Natural killer cell treated with Interleukin-12 subunit alpha and Interleukin-12 subunit beta and Interleukin-15 and Interleukin-18, amount 100 ng/mL, for 72 hours (primary cell): ENCODE measurements at places on chromosomes 11 and 22. TPM values are rescaled to one million over a fixed set of nuclear protein-coding genes. Genes with fewer than 3 reads are reported as not detected.

Gene MMP12
- total RNA-seq = not detected

Gene PDE2A
- total RNA-seq = 7.7 TPM

Gene ASCC2
- total RNA-seq = 102 TPM

Gene TESMIN
- 4.9 TPM for total RNA-seq

Gene ART1
- total RNA-seq = not detected

Gene RAG1
- total RNA-seq = 0.25 TPM

Gene IL18BP
- 20.6 TPM for total RNA-seq

Gene THY1
- total RNA-seq = not detected

Gene POU2AF3
- total RNA-seq = not detected

Gene BLID
- not detected for total RNA-seq

Gene NAV2
- total RNA-seq = 0.31 TPM

Gene ANO5
- not detected for total RNA-seq

Gene GAL
- total RNA-seq = 1.1 TPM

Gene MOGAT2
- not detected for total RNA-seq

Gene HBD
- not detected for total RNA-seq

Gene KCNE3
- 0.73 TPM for total RNA-seq

Gene FXYD6
- total RNA-seq = not detected

Gene PKNOX2
- not detected for total RNA-seq

Gene FAT3
- not detected for total RNA-seq

Gene MMP13
- not detected for total RNA-seq

Gene XBP1
- 560 TPM for total RNA-seq

Gene KDM4D
- total RNA-seq = 0.64 TPM

Gene MRPL23
- 81.3 TPM for total RNA-seq

Gene RIMBP3C
- total RNA-seq = 1.4 TPM

Gene ZNF280B
- total RNA-seq = 4.1 TPM

Gene LAYN
- 0.52 TPM for total RNA-seq

Gene NAP1L4
- total RNA-seq = 160 TPM
